Stimulated activated CD4-positive, alpha-beta T cell treated with anti-CD3 and anti-CD28 coated beads, Interleukin-12 subunit alpha, Interleukin-12 subunit beta, amount 100 ng/mL, for 24 hours (primary cell): ENCODE measurements at places on chromosomes 16 and 17.

DNA sequence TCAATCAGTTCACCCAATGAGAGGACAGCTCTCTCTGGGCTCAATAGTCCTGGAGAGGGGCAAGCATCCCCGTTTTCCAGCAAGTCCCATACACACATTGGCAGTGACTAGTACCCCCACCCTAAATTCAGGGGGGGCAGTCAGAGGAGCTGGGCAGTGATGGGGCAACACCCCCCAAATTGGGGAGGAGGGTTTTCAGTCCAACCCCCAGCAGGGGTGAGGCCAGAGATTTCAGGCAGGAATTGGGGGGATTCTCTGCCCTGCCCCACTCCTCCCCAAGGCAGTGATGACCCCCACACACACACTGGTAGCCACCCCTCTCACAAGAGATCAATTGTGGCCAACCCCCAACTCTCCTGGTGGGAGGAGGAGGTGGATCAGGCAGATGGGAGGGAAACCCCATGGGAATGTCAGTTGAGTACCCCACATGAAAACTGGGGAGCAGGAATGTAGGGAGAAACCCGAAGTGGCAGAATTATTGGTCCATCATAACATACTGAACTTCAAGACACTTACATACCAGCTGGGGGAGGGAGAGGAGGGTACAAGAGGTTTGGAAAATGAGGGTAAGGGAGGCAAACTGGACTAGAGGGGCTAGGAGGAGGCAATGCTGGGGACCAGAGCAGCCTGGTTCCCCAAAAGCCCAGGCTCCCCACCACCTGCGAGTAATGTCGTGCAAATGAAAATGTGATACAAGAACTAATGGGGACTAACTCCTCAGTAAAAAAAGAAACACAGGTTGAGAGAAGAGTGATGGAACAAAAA, 3.1 kb downstream of the VAMP2 start:
- DNase-seq: no peak

DNA sequence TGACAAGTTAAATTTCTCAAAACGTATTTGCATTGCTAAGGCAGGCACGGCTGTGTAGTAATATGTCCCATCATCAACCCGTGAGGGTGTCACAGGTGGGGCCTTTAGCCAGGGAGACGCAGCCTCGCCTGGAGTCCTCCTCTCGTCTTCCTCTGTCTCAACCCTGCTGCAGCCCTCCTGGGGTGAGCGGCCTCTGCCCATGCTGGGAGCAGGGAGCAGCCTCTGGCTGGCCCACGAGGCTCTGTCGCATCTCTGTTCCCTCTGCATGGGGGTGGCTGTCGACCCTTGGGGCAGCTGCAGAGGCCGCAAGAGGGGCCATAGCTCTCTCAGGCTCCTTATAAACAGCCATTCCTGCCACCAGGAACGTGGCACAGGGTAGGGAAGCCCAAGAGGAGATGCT, 806 bp upstream of the SMIM5 start:
- no peak for DNase-seq

DNA sequence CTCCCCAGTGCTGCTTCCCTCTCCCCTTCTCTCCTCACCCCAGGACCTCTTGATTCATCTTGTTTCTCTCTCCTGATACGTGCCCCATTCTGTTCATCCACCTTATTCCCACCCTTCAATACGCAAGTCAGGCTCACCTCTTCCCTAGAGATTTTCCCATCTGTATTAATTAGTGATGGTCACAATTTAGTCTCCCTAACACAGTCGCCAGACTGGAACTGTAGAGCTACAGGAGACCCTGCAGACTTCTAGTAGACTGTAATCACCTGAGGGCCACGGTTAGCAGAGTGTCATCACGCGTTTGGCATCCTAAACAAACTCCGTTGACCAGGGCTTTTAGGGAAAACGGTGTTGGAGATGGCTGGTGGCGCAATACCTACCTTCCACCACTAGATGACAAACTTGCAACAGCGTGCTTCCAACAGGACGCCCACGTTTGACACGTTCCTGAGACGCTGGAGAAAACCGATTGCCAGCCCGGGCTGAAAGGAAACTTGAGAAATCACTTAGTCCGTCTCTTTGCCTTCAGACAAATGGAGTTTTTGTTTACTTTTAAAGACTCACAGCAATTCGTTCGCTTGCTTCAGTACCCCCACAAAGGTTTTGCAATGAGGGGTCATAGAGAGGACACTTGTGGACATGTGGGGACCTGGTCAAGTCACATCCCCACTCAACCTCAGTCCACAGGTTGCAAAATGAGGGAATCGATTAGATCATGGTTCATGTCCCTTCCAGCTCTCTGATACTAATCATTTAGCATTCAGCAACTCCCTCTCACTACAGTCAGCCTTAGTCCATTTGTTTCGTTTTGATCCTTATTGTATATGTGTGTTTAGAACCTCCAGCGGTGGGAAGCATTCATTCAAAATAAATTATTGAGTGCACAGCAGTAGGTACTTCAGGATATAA, 20.6 kb downstream of the MYL4 start:
- DNase-seq: peak; percentile 51

DNA sequence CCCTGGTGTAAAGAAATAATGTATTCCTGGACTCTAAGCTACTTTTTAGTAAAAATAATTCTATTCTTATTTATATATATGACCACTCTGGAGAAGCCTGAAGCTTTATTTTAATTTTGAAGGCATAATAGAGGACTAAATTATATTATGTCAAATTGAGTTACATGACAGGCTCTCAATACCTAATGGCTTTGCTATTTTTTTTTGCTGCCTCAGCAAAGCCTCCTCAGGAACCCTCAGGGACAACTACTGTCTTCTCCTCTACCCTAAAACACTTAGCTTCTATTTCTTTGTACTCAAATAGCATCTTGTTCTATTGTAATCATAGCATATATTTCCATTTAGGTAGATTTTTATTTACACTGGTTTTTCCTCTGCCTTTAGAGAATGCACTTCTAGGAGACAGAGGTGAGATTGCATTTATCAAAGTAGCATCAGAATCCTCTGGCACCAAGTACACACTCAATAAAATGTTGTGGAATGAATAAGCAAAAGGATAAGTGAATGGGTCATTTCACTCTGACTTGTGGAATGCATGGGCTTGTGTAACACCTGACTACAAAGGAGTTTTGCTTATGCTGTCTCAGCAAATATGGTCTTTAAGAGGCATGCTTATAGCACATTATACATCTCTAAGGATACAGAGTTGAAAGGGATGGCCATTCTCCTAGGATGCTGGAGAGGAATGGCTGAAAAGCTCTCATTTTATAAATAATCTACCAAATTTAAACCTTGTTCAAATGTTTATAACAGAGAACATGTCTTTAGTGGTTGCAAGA, 605.2 kb downstream of the KCNJ2 start:
- DNase-seq: no peak

DNA sequence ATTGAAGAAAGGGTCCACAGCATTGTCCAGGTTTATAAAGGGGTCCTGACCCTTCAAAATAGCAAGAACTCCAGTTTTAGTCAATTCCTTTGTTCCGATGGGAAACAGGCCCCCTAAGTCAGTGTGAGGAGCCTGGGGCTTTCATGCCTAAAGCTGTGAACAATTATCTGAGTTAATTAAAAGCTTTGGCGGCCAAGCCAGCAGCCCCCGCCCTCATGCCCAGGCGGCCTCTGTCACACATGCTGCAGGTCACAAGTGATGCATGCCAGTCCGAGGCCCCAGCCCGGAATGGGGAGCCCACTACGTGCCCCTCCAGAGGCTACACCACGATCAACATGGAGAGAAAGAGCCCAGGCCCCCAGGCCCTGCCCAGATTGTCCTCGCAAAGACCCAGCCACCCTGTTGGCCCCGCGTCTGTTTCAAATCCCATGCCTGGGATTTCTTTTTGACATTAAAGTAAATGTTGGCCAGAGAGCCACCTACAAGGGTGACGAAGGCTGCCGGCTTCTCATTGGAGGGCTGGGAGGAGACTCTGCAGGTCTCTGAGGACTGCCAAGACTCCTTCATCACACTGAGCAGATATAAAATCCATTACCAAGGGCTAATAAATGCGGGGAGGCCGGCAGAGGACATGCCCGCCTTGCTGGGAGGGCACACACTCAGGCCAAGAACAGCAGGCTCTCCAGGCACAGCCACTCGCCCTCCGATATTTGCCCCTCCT, 14.5 kb upstream of the PITPNM3 start:
- no peak for DNase-seq

GRCh38 chr16:426115-426905, 861 bp downstream of the RAB11FIP3 start:
- DNase-seq: no peak

GRCh38 chr17:72617557-72617956, 474.9 kb downstream of the SLC39A11 start:
- DNase-seq: no peak

- no peak for DNase-seq
Observed at GRCh38 chr16:50800074-50800473, 58.2 kb downstream of the CYLD start.

DNA sequence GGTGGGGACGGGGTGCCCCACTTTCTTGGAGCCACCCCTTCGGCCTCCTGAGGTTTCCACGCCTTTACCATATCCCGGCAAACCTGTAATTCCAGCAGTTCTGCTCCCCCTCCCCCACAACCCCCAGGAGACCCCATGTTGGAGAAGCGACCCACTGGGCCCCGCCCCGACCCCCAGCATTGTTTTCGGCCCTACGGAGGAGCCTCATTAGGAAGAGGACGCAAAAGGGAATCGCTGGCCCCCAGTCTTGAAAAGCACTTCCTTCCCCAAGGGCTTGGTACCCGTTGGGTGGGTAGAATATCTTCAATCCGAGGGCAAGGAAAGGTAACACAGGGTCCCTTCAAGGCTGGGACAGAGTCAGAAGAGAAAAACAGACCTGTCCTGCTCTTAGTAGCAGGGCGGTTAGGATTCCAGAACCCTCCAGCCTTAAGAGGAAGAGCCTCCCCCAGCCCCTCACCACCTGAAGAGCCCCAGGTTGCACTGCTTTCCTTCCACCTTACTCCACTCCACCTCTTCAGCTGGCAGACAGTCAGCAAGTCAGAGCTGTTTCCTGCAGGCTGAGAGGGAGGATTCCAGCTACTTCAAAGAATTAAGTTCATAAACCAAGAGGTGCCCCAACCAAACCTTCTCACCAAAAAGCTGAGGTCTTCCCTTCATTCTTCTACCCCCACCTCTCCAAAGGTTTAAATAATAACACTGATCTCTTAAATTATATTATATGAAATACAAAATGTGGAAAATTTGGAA, 803 bp upstream of the TLCD2 start:
- no peak for DNase-seq

DNA sequence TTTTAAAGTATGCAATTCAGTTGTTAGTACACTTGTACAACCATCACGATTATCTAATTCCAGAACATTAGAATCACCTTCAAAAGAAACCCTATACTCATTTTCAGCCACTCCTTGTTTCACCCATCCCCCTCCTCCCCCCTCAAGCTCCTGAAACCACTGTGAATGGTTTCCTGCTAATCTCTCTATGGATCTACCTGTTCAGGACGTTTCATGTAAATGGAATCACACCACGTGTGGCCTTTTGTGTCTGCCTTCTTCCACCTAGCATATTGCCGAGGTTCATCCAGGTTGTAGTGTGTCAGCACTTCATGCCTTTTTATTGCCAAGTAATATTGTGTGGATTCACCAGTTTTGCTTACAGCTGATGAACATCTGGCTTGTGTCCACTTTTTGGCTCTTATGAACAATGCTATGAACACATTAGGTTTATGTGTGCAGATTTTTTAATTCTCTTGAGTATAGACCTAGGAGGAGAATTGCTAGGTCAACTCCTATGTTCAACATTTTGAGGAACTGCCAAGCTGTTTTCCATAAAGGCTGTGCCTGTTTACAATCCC, 17.8 kb downstream of the EIF4A3 start:
- no peak for DNase-seq

DNA sequence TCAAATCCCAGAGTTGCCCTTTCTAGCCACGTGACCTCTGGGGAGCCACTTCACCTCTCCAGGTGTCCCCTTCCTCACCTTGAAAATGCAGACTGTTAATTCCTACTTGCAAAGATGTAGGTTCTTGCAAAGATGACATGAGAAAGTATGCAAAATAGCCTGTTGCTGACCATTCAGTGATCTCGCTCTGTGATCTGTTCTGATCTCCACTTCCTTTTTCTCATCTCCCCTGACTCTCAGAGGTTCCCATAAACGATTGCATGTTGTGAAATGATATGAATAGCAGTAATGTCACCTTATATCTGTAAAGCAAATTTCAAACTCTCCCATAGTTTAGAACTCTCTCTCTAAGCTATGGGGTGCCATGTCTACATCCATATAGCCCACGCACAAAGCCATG, 182.3 kb downstream of the TMEM132E start:
- no peak for DNase-seq

GRCh38 chr17:22695228-22695619, 1002.9 kb downstream of the KCNJ18 start:
- DNase-seq: no peak

DNA sequence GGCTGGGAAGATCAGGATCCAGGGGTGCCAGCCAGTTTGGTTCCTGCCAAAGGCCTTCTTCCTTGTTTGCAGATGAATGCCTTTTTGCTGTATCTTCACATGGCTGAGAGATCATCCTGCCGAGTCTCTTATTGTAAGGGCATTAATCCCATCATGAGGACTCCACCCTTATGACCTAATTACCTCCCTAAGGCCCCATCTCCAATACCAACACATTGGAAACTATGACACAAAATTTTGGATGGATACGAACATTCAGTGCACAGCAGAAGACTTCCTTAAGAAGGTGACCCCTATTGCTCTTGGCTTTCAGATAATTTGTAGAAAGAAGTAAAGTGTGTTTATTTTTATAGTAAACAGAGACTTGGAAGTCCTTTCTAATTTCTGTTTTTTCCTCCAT, 1164.7 kb upstream of the CDH8 start:
- no peak for DNase-seq

- DNase-seq: peak; percentile 26
Observed at GRCh38 chr16:69187446-69188235, 677 bp downstream of the SNTB2 start.

- no peak for DNase-seq
Observed at GRCh38 chr16:84340325-84341040, 27.9 kb upstream of the ATP2C2 start.

GRCh38 chr16:77596261-77596660, 126.1 kb upstream of the NUDT7 start:
- no peak for DNase-seq

DNA sequence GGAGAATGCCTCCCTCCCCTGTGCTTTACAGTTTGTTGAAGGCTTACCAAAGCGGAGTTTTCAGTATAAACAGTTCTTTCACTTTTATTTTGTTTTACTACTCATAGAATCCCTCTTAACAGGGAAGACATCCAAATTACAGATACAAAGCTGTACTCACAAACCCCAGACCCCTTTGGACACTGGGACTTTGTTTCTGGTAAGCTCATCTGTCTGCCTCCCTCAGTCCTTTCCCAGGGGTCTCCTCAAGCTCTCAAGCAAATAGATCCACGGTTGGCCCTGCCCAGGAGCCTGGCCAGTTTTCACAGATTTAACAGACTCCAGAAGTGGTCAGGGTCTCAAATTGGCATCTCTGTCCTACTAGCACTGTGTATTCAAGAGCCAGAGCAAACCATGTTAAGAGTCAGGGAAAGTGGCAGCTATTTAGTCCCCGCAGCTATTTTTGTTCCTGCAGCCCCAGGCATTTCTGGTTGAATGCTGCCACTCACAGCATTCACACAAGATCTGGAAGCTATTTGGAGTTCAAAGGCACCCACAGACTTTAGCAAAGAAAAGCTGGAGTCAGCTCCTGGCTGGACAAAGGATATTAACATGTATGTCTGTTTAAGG, 54.2 kb downstream of the TMEM100 start:
- no peak for DNase-seq
